ENCODE measurements at places on chromosomes 1 and 21.
A peak's percentile ranks its signal among the peaks of the same experiment; 100 is the strongest.

- peak; percentile 50 for DNase-seq
These were observed at the start of gene IFI16 for GRCh38 chr1:159009704-159010361. Gene IFI16, plus strand, starts transcription at chr1:159009907. Its CDS starts 4,774 bp downstream, at chr1:159014681.

GRCh38 chr1:231606712-231607111 lies 19.9 kb upstream of the DISC1 start:
- DNase-seq: no peak

GRCh38 chr1:84724128-84724860 lies 34.0 kb upstream of the SSX2IP start:
- DNase-seq: peak; percentile 20

DNA sequence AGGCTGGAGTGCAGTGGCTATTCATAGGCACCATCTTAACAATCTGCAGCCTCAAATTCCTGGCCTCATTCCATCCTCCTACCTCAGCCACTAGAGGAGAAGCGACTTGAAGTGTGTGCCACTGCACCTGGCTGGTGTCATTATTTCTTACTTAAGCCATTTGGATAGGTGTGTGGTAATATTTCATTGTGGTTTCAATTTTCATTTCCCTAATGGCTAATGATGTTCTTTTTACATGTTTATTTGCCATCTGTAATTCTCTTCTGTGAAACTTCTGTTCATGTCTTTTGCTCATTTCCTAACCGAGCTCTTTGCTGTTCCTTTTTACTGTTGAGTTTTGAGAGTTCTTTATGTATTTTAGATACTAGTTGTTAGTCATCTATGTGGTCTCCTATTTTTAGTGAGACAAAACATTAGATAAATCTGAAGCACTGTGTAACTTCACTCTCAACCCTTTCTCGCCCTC lies 66.8 kb downstream of the SLC27A3 start:
- no peak for DNase-seq

DNA sequence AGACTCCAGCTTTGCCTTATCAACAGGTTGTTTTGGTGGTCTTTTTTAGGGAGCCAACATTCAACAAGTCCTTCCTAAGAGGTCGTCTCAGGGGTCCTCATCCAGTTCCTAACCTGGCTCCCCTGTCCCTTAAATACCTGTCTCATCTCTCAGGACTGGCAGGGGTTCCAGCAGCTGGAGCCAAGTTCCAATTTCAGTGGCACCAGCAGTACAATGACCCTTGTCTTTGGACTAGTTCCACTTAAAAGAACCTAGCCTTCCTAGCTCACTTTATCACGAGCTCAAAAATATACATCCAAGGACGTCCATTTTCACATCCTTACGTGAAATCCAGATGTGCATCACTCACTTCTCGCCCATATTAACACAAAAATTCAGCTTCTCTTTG lies 18.7 kb upstream of the TRAF3IP3 start:
- no peak for DNase-seq

DNA sequence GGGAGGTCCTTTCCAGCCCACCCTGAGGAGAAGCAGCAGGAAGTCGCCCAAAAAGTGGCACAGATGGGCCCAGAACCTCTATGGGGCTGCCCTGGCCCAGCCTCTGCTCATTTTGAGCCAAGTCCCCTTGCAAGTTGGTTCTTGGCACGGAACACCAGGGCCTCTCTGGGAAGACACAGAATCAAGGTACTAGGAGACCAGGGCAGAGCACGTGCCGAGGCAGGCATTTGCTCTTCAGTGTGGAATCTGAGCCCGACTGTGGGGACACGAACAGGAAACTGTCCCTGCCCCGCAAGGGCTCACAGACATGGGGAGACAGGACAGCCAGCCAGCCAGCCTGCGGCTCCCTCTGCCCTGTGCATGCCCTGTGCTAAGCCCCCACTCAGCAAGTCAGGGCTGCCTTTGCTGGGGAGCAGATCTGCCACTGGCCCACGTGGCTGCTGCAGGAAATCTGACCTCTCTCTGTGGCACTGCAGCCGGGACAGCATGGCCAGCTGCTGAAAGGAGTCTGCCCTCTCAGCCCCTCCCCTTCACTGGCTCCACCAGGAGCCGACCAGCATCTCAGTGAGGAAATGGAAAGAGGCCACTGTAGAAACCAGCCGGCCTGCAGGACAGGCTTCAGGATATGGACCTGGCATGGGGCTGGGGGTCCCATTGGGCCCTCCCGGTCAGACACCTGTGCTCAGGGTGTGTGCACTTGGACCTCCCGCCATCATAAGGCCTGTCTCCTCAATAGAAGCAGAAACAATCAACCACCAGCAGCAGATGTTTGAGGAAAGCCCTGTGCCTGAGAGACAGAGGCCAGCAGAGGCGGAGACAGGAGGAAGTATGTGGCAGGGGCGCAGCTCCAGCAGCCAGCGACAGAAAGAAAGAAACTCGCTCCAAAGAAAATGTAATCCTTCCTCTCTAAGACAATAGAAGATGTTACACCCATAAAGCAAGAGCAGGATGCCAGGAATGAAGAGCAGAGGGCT lies 3.7 kb downstream of the ARHGEF16 start:
- DNase-seq: no peak

DNA sequence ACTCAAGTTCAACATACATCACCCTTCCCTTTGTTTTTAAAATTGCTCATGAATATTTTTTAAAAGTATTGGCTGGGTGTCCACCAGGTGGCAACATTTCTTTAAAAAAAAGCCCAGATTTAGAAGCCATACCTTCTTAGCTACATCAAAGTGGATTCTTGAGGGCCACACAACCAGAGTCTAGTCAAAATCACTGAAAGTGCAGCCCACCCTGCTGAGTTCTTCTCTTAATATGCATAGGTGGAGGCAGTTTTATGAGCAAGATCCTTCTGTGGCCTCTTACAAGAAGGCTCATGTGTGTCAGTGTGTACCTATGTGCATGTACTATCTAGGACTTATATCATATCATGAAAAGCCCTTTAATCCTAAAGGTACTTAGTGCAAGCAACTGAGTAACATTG lies 16.9 kb upstream of the GNG12 start:
- no peak for DNase-seq

- DNase-seq: no peak
These were observed 5.0 kb downstream of the HAPLN2 start for GRCh38 chr1:156623946-156624813.
